Transverse colon (tissue), 4 donors: ENCODE measurements at places on chromosomes 4 and X. TPM values are rescaled to one million over a fixed set of nuclear protein-coding genes. Genes with fewer than 3 reads are reported as not detected.

DNA sequence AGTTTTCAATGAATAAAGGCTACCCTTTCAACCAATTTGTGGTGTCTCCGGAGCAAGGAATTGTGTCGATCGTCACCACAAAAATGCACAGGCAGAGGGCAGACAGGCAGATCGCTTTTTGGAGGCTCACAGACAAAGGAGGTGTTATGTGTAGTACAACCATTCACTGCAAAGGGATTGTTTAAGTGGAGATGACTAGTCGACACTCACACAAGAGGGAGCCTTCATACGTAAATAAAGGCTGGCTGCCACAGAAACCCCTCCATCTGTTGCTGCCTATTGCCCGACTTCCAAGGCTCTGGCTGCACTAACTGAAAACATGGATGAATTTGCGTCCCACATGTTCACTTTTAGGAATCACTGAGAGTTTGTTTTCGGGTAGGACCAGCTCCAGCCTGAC, 281.1 kb downstream of the NKX6-1 start:
- no peaks in the 10 kb centered on the region for H3K36me3 ChIP-seq
- no peak for DNase-seq
- no peaks in the 10 kb centered on the region for H3K4me1 ChIP-seq
- no peak overlapping the region for H3K4me3 ChIP-seq
- H3K27ac ChIP-seq, result no peak overlapping the region

GRCh38 chr4:70473679-70474078, 1.7 kb downstream of the MUC7 start:
- no peak for DNase-seq
- H3K4me1 ChIP-seq, result no peaks in the 10 kb centered on the region
- no peaks in the 10 kb centered on the region for H3K27me3 ChIP-seq

GRIA3 gene
- total RNA-seq, result 0.40 TPM

SYTL5 gene
- total RNA-seq, result 8.1 TPM

DNA sequence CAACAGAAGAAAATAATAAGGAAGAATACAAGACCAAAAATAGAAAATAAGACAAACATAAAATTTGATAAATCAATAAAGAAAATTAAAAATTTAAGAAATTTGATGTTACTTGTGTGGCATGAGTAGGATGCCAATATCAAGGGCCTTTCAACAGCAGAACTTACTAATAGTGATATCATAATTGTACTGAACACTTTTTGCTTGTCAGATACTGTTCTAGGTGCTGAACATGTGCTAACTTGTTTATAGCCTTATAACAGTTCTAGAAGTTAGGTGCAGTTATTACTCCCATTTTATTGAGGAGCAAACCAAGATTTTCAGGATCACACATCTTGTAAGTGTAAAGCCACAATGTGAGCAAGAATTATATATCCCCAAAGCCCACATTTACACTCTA, 546.0 kb upstream of the EPHA5 start:
- H3K4me3 ChIP-seq, result no peak overlapping the region
- DNase-seq, result no peak
- H3K36me3 ChIP-seq, result no peaks in the 10 kb centered on the region
- H3K4me1 ChIP-seq, result no peaks in the 10 kb centered on the region
- H3K27ac ChIP-seq, result no peak overlapping the region
- H3K27me3 ChIP-seq, result no peaks in the 10 kb centered on the region

FSTL5 gene
- total RNA-seq, result not detected

DNA sequence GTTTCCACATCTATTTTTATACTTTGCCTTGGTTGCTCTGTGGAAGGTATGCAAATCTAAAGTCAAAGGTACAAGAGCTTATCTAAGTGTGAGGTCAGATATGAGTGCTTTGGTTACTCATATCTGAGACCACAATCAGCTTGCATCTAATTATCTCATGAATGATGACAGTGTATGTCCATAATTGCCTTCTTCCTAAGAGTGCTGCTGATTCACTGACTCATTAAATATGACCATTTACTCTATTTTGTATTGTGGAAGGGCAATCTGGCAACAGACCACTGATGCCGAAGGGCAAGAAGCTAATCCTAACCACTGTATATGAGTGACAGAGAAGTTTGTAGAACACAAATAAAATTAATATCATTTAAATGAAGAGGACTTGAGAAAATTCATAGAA, 1190.2 kb upstream of the AGA start:
- no peak overlapping the region for H3K27ac ChIP-seq
- no peak for DNase-seq
- H3K27me3 ChIP-seq, result no peaks in the 10 kb centered on the region
- H3K4me3 ChIP-seq, result no peak overlapping the region
- H3K4me1 ChIP-seq, result no peaks in the 10 kb centered on the region
- H3K36me3 ChIP-seq, result no peaks in the 10 kb centered on the region

- no peak overlapping the region for H3K4me3 ChIP-seq
- H3K27ac ChIP-seq, result no peak overlapping the region
- H3K4me1 ChIP-seq, result no peaks in the 10 kb centered on the region
These were observed 139.7 kb downstream of the PACRGL start for GRCh38 chr4:20839957-20840356.

- no peak overlapping the region for H3K4me3 ChIP-seq
- H3K27ac ChIP-seq, result no peak overlapping the region
- no peaks in the 10 kb centered on the region for H3K36me3 ChIP-seq
- no peaks in the 10 kb centered on the region for H3K4me1 ChIP-seq
These were observed 379.7 kb downstream of the TLL1 start for GRCh38 chr4:166252487-166253402.
